ENCODE measurements at places on chromosomes 12 and 14.

- DNase-seq, result no peak
These were observed 3.8 kb upstream of the GZMH start for GRCh38 chr14:24613241-24613640.

DNA sequence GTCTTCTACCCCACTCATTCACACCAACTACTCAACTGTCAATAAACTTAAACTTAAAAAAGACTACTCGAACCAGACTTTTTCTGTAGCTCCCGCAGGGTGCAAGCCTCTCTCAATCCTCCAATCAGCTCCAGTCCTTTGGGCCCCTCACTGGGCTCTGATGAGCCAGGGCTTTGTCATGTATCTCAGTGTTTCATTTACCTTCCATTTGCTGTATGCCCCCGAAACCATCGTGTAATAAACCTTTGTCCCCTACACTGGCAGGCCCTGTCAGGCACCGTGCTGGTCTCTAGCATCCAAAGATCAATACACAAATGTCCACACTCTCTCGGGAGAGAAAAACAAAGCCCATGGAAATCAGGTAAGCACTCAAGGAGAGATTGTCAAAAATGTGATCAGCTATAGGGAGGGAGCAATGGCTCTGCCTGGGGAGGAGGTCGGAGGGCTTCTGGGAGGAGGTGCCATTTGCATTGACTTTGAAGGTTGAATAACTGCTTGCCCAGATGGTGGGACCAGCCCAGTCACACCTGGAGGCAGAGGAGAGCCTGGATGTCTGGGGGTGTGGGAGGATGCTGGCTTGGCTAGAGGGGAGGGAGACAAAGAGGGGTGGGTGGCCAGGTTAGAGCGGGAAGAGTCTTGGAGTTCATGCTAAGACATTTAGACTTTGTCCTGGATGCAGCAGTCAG, 42.1 kb upstream of the DICER1 start:
- DNase-seq, result no peak

DNA sequence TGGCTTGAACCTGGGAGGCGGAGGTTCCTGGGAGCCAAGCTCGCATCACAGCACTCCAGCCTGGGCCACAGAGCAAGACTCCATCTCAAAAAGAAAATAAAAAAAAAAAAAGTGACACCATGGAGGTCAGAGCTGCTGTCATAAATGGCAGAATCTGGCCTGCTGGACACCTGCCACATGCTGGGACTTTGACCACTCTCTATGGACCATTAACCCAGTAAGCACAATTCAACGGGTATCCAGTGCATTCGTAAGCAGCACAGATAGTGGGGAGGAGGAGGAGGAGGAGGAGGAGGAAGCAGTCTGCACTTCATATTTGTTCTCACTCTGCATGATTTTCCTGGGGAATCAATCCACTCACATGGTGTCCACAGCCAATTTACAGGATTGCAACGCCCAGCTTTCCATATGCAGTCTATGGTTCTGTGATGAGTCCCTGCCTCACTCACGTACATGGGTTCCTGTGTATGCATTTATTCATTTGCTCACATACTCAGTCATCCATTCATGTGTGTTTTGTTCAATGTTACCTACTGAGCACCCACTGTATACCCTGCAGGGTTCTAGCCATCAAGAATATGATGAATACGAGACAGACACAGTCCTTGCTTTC, 326.8 kb downstream of the GLT1D1 start:
- no peak for DNase-seq

- DNase-seq, result no peak
These were observed 8.9 kb upstream of the IRF2BPL start for GRCh38 chr14:77037215-77037937.

DNA sequence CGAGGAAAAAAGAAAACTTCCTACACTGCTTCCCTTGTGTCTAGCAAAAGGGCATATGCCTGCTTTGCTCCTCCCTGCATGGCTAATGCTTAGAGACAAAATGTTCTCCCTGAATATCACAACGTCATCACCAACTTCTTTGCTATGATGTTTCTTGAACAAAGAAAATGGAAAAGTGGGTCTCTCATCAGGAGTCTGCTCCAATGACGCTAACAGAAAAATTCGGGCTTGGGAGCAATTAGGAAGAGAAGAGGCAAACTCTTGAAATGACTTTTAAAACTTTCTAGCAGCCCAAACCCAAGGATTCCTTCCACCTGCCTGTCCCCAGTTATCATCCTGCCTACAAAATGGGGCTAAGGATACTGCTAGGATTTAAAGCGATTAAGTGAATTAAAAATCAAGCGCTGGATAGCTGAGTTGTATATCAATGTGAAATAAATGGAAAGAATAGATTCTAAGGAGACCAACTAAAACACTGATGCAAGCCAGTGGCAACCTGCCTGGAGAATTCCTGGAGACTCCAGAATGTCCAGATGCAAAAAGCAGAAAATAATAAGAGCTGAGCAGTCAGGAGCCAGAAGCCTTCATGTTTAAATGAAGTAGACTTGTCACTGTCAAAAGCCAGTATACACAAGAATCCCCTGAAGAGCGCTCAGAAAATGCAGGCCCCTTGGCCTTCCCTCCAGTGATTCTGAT, 183.8 kb downstream of the DPF3 start:
- no peak for DNase-seq

- no peak for DNase-seq
These were observed 340.2 kb downstream of the AEBP2 start for GRCh38 chr12:19779395-19780056.

GRCh38 chr12:15602051-15602672, 187.0 kb downstream of the EPS8 start:
- DNase-seq, result no peak

- DNase-seq, result no peak
These were observed 24.1 kb upstream of the CRADD start for GRCh38 chr12:93653079-93653478.

- DNase-seq, result no peak
These were observed 124.0 kb downstream of the ESR2 start for GRCh38 chr14:64170181-64170580.

DNA sequence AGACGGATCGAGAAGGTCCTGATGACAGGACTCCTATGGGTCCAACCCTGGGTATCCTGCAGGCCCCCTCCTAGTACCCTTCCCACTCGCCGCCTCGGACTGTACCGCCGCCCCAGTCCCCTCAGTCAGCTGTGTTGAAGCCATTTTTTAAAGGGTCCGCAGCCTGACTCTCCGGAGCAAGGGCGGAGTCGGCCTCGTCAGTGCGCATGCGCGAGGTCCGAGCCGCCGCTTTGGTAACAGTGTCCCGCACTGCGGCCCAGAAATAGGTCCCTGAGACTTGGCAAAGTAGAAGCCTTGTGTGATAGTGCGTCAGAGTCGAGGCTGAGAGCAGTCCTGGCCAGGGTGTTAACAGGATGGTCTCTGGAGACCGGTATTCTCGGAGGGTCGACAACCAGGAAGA, 769.0 kb upstream of the ALG10B start:
- DNase-seq, result no peak

- no peak for DNase-seq
These were observed 11.7 kb upstream of the NAA30 start for GRCh38 chr14:57378661-57379060.

- no peak for DNase-seq
These were observed 125.0 kb upstream of the FUT8 start for GRCh38 chr14:65287264-65288131.

GRCh38 chr12:71664411-71665089, 449 bp downstream of the THAP2 start:
- DNase-seq, result no peak
